ENCODE measurements at places on chromosomes 2 and 18.

- no peak for DNase-seq
These were observed 31.9 kb downstream of the PRKRA start for GRCh38 chr2:178419123-178419522.

DNA sequence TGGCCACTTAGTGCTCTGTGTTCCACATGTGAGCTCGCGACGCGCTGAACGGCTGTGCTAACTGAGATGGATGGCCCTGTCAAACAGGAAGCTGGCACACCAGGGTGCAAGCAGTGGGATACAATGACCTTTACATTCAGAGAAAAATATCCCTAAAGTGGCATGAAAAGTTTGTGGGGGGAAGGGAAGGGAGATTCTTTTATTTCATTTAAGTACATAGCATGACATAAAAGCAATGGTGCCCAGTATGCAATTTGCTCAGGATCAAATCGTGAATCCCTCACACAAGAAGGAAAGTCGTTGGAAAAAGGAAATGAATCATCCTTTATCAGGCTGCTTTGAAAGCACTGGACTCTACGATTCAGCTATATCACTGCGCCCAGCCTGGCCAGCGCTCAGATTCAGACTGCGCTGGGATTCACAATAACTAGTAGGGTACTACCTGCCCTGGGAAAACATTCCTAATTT is 26.0 kb downstream of the SATB2 start:
- no peak for DNase-seq

GRCh38 chr18:8858888-8859511 is 153.6 kb downstream of the MTCL1 start:
- DNase-seq = no peak

DNA sequence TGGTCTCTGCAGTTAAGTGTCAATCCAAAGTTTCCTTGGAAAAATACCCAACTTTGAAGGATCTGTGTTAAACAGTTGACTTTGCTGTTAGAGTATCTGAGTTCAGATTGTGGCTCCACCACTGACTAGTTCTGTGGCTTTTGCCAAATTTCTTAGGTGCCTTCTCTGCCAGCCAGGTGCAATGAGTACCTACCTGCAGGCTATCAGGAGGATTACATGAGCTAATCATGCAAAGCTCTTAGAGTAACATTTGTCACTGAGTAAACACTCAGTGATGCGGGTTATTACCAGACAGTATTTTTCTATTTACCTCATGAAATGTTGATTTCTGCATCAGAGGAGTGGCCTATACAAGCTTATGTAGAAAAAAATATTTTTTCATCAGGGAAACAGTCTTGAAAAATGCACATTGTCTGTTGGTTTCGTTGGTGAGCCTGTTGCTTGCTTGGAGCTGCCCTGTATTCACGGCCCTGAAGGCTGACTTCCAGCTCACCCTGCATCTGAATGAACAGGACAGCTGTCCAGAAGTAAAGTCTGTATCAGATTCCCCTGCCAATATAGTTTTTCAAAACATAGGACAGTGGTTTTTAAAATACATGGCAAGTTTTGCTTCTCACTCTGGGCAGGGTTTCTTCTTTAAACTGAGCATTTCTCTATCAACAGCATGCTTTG is 235.1 kb downstream of the CDCA7 start:
- no peak for DNase-seq

- DNase-seq = no peak
These were observed 22.6 kb upstream of the DCDC2C start for GRCh38 chr2:3680548-3681345.

GRCh38 chr2:19547321-19547720 is 188.9 kb upstream of the OSR1 start:
- DNase-seq = no peak

Data from stimulated activated CD4-positive, alpha-beta T cell treated with anti-CD3 and anti-CD28 coated beads, Interleukin-4, amount 100 ng/mL, for 1 hour (primary cell).